ENCODE measurements at places on chromosomes 2 and 18.
A peak's percentile ranks its signal among the peaks of the same experiment; 100 is the strongest.

GRCh38 chr18:32040936-32041335, 22.3 kb downstream of the RNF125 start:
- no peak overlapping the region for H3K4me3 ChIP-seq
- H3K27ac ChIP-seq: no peak overlapping the region
- no peak for DNase-seq

DNA sequence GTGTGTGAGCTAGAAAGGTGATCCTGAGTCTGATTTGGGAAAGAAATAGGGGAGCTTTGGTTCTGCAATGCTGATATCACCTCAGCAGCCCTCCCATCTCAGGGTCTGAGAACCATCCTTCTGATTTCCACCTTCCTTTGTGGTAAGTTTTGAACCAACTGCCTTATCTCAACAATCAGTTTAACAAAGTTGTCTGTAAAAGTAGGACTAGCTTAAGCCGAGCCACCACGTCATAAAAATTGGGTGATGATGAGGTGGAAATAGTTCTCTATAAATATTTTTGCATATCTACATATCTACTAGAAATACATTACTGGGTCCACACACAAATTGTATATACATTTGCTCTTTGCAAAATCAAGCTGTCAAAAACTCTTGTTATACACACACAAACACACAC, 1.1 kb downstream of the SULT1C4 start:
- no peak overlapping the region for H3K27ac ChIP-seq
- no peak for DNase-seq
- no peak overlapping the region for H3K4me3 ChIP-seq
- H3K36me3 ChIP-seq: no peaks in the 10 kb centered on the region
- H3K27me3 ChIP-seq: no peaks in the 10 kb centered on the region

DNA sequence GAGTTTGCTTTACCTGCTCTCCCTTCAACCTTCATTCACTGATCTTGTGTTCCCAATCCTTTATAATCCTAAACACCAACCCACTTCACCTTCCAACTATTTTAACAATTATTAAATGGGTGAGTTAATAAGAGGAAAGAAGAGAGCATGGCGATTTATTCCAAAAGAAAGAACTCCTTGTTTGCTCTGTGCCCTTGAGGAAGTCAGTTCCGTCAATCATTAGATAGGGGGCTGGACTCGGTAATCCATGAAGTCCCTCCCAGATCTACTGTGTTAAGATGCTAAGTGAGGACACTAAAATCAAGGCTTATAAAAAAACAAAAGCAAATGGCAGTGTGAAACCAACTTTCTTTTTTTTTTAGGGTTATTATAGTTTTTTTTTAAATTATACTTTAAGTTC, 589.9 kb downstream of the XIRP2 start:
- H3K36me3 ChIP-seq: no peaks in the 10 kb centered on the region
- no peak overlapping the region for H3K4me3 ChIP-seq
- H3K27me3 ChIP-seq: no peaks in the 10 kb centered on the region
- no peaks in the 10 kb centered on the region for H3K4me1 ChIP-seq

DNA sequence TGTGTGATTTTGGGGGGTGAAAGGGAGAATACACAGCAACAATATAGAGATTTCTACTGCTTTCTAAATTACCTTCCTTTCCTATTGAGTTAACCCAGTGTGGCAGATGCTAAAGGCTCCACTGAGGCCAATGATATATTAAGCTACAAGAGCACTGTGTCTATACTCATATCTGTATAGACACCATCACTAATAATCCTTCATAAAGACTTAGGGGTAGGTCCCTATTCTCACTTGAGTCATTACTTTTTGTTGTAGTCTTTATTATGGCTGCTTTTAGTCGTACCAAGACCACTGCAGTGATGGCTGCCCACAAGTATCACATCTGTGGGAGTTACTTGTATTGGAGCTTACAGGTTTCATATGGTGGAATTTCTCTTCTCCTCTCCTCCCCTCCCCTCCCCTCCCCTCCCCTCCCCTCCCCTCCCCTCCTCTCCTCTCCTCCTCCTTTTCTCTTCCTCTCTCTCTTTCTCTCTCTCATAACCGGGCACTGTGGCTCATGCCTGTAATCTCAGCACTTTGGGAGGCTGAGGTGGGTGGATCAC, 637.6 kb downstream of the ADCYAP1 start:
- no peaks in the 10 kb centered on the region for H3K4me1 ChIP-seq
- no peak overlapping the region for H3K27ac ChIP-seq
- no peak overlapping the region for H3K4me3 ChIP-seq
- H3K27me3 ChIP-seq: peaks cover 18% of the 10 kb centered on the region
- H3K36me3 ChIP-seq: no peaks in the 10 kb centered on the region

GRCh38 chr2:181126311-181126868, 146.0 kb downstream of the UBE2E3 start:
- no peak for DNase-seq
- no peaks in the 10 kb centered on the region for H3K27me3 ChIP-seq
- H3K36me3 ChIP-seq: no peaks in the 10 kb centered on the region
- peaks cover 7% of the 10 kb centered on the region for H3K4me1 ChIP-seq
- H3K27ac ChIP-seq: no peak overlapping the region

- H3K4me3 ChIP-seq: no peak overlapping the region
- H3K27ac ChIP-seq: no peak overlapping the region
- H3K27me3 ChIP-seq: no peaks in the 10 kb centered on the region
- no peaks in the 10 kb centered on the region for H3K4me1 ChIP-seq
Observed at GRCh38 chr2:99397266-99397920, 60.2 kb downstream of the EIF5B start.

DNA sequence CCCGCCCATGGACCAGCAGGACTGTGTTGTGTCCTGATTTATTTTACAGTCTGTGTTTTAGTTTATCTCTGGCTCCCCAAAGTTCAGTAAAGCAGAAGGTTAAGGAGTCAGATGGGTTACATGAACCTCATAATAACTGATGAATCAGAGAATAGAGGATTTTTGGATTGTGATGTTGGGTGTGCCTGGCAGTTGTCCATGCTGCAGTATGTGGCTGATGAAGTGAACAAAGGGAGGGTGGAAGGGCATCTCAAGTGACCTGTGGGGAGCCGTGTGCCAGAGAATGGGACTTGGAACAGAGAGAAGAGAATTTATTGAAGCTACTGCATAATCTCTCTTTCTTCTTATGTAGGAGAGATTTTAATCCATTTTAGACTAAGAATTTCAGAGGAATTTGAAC, 145.5 kb downstream of the MAP4K4 start:
- no peak overlapping the region for H3K4me3 ChIP-seq
- H3K4me1 ChIP-seq: peaks cover 25% of the 10 kb centered on the region
- H3K27me3 ChIP-seq: no peaks in the 10 kb centered on the region
- no peak overlapping the region for H3K27ac ChIP-seq
- peaks cover 80% of the 10 kb centered on the region for H3K36me3 ChIP-seq

GRCh38 chr2:207333599-207334300, 168.0 kb upstream of the KLF7 start:
- no peak for DNase-seq
- no peaks in the 10 kb centered on the region for H3K27me3 ChIP-seq
- peaks cover 66% of the 10 kb centered on the region for H3K4me1 ChIP-seq
- no peaks in the 10 kb centered on the region for H3K36me3 ChIP-seq

DNA sequence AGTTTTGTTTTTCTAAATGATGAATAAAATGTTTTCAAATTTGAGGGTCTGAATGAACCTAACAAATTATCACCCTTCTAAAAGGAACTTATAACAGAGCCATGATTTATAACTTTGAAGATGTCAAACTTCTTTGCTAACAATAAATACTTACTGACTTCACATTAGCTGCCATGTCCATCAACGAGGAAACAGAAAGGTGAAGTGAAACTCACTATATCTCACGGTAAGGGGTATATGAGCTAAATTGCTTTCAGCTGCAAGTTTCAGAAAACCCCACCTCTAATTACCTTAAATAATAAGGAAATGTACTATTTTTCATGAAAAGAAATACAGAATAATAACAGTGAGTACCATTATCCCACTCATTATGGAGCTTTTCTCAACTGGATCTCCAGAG, 350.8 kb upstream of the NT5C1B start:
- no peaks in the 10 kb centered on the region for H3K36me3 ChIP-seq
- no peaks in the 10 kb centered on the region for H3K27me3 ChIP-seq
- H3K27ac ChIP-seq: no peak overlapping the region
- H3K4me1 ChIP-seq: peaks cover 5% of the 10 kb centered on the region
- H3K4me3 ChIP-seq: no peak overlapping the region

- peak; percentile 66 for DNase-seq
- peaks cover 51% of the 10 kb centered on the region for H3K4me1 ChIP-seq
- no peaks in the 10 kb centered on the region for H3K36me3 ChIP-seq
- H3K4me3 ChIP-seq: peak overlapping the region; percentile 86
Observed at GRCh38 chr18:59696311-59697235, 650 bp downstream of the CCBE1 start.

DNA sequence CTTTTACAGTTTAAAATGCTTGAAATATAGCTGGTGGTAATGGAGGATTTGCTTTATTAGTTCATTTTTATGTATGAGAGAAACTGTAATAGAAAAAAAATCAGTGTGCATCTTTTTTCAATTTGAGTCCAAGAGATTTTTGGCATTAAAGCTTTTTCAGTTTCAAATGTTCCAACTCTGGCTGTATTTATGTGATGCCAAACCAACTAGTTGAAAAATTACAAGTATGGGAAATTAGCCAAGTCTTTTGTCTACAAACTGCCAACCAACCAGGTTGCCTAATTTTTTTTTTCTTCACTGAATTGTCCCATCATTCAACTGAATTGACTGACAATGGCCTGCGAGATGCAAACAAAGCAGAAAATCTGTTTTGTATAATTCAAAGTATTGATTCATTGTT, 95.7 kb downstream of the ICOS start:
- no peaks in the 10 kb centered on the region for H3K36me3 ChIP-seq
- H3K27me3 ChIP-seq: peaks cover 31% of the 10 kb centered on the region

DNA sequence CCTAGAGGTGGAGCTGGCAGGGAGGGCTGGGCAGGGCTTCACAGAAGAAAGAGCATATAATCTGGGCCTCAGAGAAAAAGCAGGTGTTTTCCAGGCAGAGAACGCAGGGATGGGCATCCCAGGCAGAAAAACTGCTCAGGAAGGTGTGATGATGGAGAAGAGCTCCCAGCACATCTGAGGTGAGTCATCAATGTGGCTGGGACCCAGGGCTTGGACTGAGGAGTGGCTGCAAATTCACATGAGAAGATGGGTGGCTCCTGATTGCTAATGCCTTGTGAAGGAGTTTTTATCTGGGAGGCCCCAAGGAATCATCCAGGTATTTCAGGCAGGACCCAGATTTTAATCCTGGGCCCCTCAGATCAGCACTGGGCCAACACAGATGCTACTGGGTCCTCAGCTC, 10.2 kb downstream of the IL1F10 start:
- peak overlapping the region; percentile 99 for H3K27ac ChIP-seq
- peak overlapping the region; percentile 32 for H3K4me3 ChIP-seq
- no peaks in the 10 kb centered on the region for H3K36me3 ChIP-seq
- H3K27me3 ChIP-seq: no peaks in the 10 kb centered on the region
- H3K4me1 ChIP-seq: peaks cover 32% of the 10 kb centered on the region
- peak; percentile 87 for DNase-seq

GRCh38 chr2:168114040-168114439, 133.4 kb downstream of the STK39 start:
- H3K27ac ChIP-seq: no peak overlapping the region
- H3K4me3 ChIP-seq: no peak overlapping the region
- no peaks in the 10 kb centered on the region for H3K27me3 ChIP-seq

GRCh38 chr18:75638776-75639471, 211.4 kb upstream of the SMIM21 start:
- H3K36me3 ChIP-seq: no peaks in the 10 kb centered on the region
- H3K27me3 ChIP-seq: peaks cover 57% of the 10 kb centered on the region
- DNase-seq: no peak
- no peaks in the 10 kb centered on the region for H3K4me1 ChIP-seq

GRCh38 chr2:2660789-2661355, 329.8 kb upstream of the MYT1L start:
- no peak for DNase-seq
- H3K27me3 ChIP-seq: peaks cover 14% of the 10 kb centered on the region
- H3K4me3 ChIP-seq: no peak overlapping the region
- no peaks in the 10 kb centered on the region for H3K36me3 ChIP-seq
- H3K4me1 ChIP-seq: peaks cover 34% of the 10 kb centered on the region

GRCh38 chr18:6406075-6406909, 8.4 kb downstream of the L3MBTL4 start:
- peaks cover 10% of the 10 kb centered on the region for H3K4me1 ChIP-seq
- no peaks in the 10 kb centered on the region for H3K27me3 ChIP-seq
- peak; percentile 56 for DNase-seq
- H3K36me3 ChIP-seq: no peaks in the 10 kb centered on the region
- no peak overlapping the region for H3K4me3 ChIP-seq

DNA sequence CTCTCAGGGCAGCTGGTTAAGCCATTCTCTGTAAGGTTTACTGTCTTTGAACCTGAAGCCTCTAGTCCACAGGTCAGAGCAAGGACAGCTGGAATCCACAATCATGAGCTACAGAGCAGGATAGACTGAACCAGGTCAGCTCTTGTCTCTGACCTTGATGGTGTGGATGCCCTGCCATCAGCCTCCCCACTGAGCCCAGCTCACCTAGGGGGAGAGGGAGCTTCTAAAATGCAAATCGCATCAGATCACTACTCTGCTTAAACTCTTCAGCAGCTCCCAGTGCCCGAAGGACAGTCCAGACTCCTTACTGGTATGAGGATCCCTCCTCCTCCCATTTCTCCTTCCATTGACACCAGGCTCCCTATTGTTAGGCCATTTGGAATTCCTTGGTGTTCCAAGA, 255.3 kb upstream of the CCDC68 start:
- no peak overlapping the region for H3K4me3 ChIP-seq
- no peak overlapping the region for H3K27ac ChIP-seq
- H3K27me3 ChIP-seq: no peaks in the 10 kb centered on the region
- H3K36me3 ChIP-seq: no peaks in the 10 kb centered on the region
- DNase-seq: no peak

Measured in PC-3 (cell line).